Stimulated activated CD4-positive, alpha-beta T cell treated with anti-CD3 and anti-CD28 coated beads, Interleukin-15, amount 100 ng/mL, for 1 hour (primary cell): ENCODE measurements at places on chromosomes 11 and 22.
A peak's percentile ranks its signal among the peaks of the same experiment; 100 is the strongest.

DNA sequence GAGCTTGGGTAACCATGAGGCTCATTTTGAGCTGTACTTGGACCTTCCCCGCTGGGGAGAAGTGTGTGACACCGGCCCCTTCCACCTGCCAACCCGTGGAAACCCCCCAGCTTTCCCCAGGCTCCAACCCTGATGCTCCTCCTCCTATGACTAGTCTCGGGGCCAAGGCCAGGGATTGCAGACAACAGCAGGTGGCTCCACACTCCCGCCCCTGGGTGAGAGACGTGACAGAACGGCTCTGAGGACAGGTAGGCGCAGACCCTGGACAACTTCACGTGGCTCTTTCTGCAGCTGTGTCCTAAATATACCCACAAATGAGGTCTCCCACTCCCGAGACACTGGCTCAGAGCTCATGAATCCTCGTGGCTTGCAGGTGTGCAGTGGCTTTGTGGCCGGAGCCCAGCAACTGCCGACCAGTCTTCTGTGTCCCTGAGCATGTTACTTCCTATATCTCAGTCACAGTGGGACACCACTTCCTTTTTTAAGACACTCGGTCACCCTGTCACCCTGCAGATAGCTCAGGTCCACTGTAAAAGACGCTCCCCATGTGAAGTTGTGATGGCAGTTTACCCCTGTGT, 55.2 kb downstream of the NECTIN1 start:
- peak; percentile 9 for DNase-seq

DNA sequence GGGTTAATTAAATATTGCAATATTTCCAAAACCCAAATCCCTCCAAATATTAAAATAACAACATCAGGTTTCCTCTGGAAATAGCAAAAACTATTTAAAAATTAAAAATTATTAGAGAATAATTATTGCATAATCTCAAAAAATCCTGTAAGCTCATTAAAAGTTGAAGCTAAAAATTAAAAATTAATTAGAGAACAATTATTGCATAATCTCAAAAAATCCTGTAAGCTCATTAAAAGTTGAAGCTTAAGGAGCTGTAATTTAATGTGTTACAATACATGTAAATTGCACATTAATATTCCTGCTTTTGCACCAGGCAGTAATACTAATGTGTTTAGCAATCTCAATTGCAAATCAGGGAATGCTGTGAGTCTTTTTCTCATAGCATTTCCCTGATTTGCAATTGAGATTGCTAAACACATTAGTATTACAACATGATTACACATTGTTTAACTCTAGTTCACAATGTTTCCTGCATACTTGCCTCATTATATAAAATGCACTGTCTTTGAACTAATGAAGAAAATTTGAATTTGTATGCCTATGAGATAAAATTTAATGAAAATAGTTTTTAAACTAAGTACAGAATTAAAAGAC, 247.7 kb downstream of the GUCY1A2 start:
- DNase-seq = no peak

DNA sequence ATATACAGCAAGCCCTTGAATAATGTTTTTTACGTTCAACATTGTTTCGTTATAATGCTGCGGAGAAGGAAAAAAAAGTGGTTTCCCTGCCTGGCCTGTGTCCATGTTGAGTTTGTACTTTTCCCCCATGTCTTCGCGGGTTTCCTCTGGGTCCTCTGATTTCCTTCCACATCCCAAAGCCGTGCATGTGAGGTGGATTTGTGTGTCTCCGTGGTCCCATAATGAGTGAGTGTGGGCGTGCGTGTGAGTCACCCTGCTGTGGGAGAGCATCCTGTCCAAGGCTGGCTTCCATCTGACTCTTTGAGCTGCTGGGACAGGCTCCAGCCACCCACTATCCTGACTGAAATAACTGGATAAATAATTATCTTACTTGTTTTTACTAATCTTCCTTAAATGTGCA, 29.6 kb upstream of the SNX19 start:
- no peak for DNase-seq

DNA sequence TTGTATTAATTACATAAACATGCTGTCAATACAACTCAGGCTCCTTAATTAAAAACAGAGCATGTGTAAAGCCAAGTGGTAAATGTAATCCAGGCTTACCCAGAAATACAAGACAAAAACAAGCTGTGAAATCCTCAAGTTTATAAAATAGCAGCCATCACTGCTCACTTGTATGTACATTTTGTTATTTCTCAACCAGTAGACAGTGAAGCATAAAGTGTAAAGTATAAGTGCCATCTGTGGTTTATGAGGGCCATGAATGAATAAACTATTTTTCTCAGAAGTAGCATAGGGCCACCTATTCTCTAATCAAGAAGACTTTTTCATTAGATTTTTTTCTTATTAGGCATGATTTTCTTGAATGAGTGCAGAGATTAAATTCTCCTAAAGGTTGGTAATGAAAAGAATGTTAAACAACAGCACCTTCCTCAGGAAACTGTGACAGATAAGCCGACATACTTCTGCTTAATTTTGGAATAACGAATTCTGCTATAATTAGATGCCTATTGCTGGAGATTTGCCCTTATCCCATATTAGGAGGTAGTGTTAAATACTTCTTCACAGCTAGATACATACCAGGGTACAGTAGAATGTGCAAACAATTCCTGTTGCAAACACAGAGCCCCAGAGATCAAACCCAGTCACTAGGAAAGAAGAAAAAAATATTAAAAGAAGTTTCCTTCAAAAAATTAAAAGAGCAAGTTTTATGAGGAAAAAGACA, 13.0 kb downstream of the SLC5A12 start:
- DNase-seq = no peak

DNA sequence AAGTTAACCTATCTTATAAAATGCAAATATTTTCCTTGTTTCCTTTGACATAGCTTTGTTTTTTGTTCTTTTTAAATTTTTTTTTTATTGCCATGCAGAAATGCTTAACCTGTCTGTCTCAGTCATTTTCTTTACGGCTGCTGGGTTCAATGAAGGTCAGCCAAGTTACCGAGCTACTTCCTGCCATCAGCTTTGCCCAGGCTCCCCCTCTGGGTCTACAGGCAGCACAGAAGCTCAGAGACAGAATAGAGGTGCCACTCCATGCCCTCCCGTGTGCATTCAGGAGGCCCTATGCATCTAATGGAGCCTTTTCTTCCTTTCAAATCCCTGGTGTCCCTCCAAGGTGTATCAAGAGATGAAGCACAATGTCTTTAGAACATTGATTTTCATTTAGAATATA, 411.0 kb upstream of the NARS2 start:
- no peak for DNase-seq

DNA sequence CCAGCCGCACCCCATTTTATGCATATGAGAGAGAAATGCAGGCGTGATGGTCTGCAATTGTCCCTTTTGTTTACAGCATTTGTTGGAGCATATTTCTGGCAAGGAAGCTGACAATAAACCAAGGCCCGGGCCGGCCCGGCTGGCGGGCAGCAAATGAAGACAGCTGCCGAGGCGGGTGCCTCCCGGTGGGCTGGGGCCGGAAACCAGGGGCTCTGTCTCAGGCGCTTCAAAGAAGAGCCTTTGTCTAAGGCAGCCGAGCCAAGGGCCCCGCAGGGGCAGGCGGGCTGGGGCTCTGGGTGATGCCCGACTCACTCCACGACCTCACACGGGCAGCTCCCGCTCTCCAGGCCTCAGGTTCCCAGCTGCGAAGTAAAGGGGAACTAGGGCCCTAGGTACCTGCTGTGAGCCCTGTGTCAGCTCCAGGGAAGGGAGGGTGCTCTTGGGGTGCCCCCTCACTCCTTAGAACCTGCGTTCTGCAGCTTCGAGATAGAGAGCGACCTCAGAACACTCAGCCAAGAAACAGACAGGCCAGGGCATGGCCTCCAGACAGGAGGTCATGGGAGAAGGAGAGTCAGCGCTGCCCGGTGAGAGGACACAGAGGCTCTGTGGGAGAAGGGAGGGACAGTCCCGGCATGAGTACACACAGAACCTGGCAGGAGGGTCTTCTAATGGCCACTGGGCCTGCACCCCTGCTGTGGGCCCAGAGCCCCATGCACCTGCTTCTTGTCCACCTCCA, 2.4 kb downstream of the LINC01488 start:
- DNase-seq = no peak

DNA sequence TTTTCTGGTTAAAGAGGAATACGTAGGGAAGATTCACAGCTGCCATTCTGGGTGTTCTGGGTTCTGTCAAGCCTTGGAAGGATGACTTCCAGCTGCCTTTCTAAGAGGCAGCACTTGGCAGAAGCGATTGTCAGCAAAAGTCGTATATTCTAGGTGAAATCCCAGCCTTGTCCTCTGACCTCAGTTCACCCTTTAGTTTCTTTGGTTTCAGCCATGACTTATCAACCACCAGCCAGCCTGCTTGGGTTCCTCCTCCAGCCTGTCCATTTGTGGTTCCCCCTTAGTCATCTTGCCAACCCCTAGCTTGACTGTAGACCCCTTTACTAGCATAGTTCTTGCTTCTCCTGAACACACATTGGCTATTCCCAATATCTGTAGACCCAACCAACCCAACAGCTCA, 102.3 kb upstream of the CD44 start:
- DNase-seq = no peak

DNA sequence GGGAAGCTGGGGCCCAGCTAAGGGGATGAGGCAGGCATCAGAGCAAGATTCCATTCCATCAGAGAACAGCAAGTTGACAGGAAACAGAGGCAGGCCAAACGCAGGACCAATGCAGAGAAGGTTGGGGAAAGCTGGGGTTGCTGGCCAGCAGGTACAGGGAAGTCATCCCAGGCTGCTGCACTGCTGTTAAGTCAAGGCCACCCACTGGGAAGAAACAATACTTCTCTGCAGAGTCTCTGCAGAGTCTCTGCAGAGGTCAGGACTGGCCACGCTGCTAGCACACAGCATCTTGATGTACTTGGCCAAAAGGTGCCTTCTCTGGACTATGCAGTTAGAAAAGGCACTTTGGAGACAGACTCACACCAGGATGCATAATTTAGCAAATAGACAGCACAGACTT, 68.5 kb upstream of the CSNK2A3 start:
- no peak for DNase-seq

DNA sequence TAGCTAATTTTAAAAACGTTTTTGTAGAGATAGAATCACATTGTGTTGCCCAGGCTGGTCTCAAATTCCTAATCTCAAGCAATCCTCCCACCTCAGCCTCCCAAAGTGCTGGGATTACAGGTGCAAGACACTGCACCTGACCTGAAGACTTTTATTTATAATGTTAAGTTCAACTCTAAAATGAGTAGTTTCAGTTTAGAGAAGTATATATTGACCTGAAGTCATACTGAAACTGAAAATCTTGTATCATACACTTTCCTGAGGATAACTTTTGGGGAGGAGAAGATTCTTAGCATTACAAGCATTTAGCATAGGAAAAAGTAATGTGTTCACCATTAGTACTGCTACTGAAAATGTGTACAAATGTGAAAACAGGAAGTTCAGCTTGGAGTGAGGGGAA, 249.3 kb downstream of the CASP12 start:
- DNase-seq = no peak

DNA sequence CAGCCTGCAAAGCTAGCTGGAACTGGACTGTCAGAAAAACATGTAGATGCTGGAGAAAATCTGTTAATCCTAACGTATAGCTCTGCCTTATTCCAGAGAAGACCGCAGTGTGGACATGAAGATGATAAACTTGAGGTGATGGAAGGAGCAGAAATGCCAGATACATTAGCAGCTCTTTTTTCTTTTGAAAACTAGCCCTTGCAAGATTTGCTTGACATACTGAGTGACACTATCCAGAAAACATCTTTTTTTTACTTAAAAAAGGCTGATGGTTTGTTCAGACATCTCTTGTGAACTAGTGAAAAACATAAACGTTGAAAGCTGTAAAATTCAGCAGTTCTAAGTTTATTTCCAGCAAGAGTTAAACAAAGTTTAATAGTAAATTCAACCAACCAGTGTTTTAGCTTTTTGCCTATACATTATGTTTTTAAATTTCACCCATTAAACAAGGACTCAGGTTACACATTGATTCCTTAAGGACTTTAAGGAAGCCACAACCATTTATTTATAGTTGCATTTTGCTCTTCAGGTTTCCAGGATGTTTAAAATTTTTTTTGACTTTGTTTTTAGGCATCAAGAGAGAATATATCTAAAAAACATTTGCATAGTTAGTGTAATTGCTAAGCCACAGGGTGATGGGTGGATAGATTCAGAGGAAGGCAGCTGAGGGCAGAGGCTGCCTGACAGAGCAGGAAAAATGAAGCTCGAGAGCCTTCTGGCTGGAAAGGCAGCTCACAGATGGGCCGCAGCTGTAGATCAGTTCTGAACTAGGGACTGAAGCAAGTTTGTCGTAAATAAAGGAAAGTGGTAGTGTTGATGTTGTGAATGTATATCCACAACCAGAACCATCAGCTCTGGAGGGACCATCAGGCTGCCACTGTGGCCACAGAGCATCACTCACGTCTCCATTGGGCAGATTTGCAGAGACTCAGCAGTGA, 9.5 kb downstream of the SNAP29 start:
- DNase-seq = no peak
